ENCODE measurements at places on chromosomes 7 and 10. TPM values are rescaled to one million over a fixed set of nuclear protein-coding genes. Genes with fewer than 3 reads are reported as not detected.

The MRLN gene
- total RNA-seq: not detected

The SLC18A3 gene
- total RNA-seq: not detected

The OR2A7 gene
- 0.51 TPM for total RNA-seq

The CASP7 gene
- total RNA-seq: 12.9 TPM

The RBP3 gene
- not detected for total RNA-seq

The CCL24 gene
- total RNA-seq: not detected

The PCDH15 gene
- 0.16 TPM for total RNA-seq

The H2AZ2 gene
- 257 TPM for total RNA-seq

The WDR91 gene
- 5.1 TPM for total RNA-seq

The TAS2R41 gene
- not detected for total RNA-seq

The NXPH1 gene
- not detected for total RNA-seq

The TLX1 gene
- not detected for total RNA-seq

The SCIN gene
- 0.13 TPM for total RNA-seq

The UPK3BL2 gene
- 4.4 TPM for total RNA-seq

The HSPA14 gene
- 7.3 TPM for total RNA-seq

The KNDC1 gene
- total RNA-seq: not detected

The VSTM2A gene
- not detected for total RNA-seq

The SUN3 gene
- total RNA-seq: not detected

The FEZF1 gene
- not detected for total RNA-seq

The HPSE2 gene
- total RNA-seq: not detected

The ZCCHC24 gene
- total RNA-seq: 53.3 TPM

The LIPK gene
- not detected for total RNA-seq

Measured in Right ventricle myocardium superior (tissue), 1 donor.